ENCODE measurements at places on chromosomes 3 and 15.

- no peak for DNase-seq
Measured at GRCh38 chr15:73139744-73140553, 87.7 kb downstream of the NEO1 start.

GRCh38 chr3:105533960-105534359 is 167.3 kb downstream of the ALCAM start:
- no peak for DNase-seq

DNA sequence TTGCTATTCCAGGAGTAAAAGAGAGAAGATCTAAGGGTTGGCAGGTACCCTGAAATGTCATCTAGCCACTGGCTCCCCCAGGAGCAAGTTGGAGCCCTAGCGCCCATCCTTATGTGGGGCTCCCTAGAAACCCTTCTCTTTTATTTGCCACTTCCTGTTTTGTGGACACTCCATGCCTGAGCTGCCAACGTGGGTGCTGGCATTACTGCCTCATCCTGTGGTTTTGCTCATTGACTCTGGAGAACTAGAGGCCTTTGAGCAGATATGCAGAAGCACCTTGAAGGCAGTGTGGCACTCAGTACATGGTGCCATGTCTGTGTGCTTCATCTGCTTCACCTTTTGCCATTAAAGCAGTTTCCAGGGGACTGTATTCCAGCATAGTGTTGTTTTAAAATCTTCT is 8.1 kb downstream of the EDEM1 start:
- DNase-seq: no peak

DNA sequence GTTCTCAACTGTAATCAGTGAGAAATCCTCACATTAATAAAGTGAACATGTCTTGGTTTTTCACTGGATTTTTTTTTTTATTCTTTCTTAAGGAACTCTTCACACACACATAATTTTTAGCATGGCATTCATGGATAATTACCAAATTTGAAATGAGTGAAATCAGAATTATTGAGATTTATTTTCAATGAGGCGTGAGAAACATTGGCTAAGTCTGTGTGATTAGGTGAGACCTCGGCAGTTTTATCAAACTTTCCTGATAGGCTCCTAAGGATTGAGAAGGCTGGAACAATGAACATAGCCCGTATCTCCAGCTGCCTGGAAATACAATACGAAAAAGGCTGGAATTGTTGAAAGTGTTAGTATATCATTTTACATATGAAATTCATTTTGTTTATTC is 35.5 kb downstream of the MDFIC2 start:
- DNase-seq: no peak

DNA sequence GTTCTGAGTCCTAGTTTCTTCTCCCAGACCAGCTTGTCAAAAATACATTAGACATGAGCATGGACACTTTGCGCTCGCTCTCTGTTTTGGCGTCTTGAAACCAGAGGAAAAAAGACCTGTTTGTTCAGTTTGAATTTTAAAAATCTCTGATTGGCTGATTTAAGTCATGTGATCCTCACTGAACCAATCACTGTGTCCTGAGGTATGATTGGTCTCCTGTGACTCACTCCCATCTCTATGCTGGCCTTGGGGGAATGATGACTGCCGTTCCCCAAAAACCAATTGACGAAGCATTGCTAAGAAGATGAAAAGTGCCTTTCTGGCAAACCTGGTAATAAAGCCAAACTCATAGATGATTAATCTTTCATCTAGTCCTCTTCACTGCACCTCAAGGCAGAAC is 256.5 kb downstream of the IL5RA start:
- no peak for DNase-seq

DNA sequence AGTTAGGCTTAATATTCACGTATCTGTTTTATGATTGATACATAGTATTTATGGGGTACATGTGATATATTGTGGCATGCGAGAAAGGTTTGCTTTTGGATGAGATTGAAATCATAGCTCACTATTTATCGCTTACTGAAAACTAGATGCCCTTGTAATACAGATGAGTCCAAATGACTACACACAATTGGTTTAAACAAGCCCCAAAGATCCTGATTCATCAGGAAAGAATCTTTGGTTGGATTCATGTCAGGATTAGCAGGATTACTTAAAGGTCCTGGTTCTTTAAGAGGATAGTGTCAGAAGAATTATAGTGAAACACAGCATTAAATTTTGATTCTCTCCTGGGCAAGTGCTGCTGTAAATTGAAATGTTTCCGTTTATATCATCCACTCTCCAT is 18.6 kb upstream of the AADAC start:
- no peak for DNase-seq

DNA sequence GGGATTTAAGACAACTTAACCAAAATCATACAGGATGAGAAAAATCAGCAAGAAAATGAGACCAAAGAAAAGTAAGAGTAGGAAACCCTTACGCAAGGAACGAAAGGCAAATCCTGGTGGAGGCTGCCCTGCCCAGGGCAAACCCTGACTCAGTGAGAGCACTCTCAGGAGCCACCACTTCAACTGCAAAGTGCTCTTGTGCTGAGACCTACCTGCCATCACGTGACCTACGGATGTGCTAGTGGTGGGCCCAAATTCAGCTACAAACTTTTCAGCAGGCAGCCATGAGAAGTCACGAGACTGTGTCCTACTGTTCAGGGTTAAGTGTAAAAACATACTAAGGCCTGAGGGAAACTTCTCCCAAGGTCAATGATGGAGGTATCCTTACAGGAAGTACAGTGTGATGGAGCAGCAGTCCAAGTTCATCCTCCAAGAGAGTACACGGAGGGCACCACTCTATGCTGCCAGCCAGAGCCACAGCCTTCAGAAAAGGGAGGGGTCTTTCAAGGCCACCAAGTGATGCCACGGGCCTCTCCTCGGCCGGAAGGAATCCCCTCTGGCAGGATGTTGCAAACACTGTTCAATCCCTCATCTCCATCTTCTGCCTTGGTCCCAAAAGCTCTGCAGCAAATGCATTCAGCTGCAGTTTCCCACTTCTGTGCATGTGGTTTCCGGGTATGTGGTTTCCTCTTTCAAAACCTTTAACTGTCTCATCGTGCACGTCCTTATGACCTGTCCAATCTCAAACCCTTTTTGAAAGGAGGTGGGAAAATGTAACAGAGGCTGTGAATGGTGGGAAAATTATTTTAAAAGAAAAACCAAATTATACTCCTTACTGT is 9.5 kb downstream of the CHSY1 start:
- no peak for DNase-seq

- no peak for DNase-seq
Measured at GRCh38 chr3:71901645-71902044, 116.7 kb upstream of the PROK2 start.

DNA sequence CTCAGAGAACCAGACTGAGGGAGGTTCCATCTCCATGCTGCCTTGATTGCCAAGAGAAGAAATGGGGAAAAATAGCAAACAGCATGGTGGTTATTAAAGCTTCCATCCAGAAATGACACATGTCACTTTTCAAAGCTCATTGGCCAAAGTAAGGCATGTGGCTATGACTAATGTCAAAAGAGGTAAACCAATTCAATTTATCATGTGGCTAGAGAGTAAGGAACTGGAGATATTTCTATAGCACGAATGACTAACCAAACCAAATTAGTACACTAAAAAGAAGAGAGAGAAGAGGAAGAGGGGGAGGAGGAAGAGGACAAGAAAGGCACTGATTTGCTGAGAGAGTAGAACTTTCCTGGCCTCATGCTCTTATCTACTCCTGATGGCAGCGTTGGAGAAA is 115.2 kb upstream of the SLC6A11 start:
- DNase-seq: no peak

- DNase-seq: no peak
Measured at GRCh38 chr3:16460273-16460672, 53.2 kb downstream of the RFTN1 start.

- no peak for DNase-seq
Measured at GRCh38 chr15:100008258-100008657, 275.0 kb upstream of the LYSMD4 start.

DNA sequence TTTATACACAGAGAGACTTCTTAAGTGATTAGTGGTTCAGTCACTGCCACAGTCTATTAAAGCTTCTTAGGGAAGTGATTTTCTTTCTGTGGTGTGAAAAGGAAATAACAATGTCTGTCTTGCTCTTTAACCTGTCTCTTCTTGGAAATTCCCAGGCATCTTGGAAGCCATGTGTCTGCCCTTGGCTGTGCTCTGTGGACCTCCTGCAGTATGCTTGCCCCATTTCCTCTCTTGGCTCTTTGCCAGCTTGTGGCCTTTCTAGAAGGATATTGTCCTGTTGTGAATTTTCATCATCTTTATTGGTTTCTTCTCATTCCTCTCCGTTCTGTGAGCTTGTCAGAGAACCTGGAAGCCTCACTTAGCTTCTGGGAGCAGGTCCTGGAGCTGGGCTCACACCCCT is 338.4 kb upstream of the C2CD4B start:
- no peak for DNase-seq

- no peak for DNase-seq
Measured at GRCh38 chr3:193829781-193830180, 236.8 kb downstream of the OPA1 start.

DNA sequence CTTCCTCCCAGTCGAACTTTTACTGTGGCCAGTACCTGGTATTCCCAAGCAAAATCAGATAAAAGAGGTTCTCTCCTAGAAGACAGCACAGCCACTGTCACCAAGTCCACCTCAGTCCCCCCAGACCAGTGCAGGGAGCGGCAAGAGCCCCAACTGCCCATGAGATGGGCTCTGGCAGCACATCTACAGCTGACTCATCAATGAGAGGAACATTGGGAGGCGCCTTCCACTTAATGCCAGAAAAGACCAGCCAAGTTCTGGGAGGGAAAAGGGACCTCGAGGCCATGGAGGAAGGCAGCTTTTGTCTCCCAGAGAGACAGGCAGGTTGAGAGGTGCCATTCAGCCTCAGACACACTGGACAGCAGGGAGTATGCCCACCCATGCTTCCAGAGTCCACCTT is 28.2 kb downstream of the POC1A start:
- no peak for DNase-seq

GRCh38 chr3:17830788-17831187 is 88.4 kb upstream of the TBC1D5 start:
- DNase-seq: no peak

- DNase-seq: no peak
Measured at GRCh38 chr3:101817992-101818391, 31.3 kb upstream of the NFKBIZ start.

DNA sequence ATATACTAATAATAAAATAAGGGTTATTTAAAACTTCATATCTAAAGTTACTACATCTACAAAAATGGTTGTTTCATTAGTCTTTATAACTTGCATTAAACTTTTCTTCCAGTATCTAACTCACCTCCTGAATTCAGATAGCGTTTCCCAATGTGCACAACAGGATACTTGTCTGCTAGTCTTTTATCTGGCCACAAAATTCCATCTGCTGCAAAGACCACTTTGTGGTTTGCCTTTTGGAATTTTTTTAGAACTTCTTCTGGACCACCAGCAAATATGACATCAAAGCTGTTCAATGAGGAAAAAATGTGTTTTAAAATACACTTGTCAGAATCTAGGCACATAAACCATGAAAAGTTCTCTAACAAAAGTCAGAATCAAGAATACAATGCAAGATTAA is 50.8 kb downstream of the PLOD2 start:
- DNase-seq: no peak

DNA sequence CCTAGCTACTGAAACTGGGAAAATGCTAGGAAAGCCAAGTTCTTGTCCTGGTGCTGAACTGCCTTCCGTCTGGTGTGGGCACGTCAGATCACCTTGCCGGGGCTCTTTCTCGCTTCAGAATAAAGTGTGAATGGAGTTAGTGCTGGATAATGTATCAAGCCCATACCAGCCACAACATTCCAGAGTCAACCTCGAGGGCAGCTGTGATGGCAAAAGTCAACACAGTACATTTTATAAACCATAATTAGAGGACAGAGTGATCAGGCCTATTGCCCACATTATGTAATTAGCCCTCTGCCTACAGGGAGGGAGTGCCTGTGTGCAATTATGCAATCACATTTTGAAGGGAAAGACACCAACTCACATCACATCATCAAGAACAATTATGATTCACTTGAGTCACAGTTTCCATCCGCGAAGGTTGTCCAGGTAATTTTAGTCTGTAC is 165.2 kb downstream of the RORA start:
- DNase-seq: no peak

GRCh38 chr3:90055666-90056065 is 948.2 kb downstream of the EPHA3 start:
- no peak for DNase-seq

DNA sequence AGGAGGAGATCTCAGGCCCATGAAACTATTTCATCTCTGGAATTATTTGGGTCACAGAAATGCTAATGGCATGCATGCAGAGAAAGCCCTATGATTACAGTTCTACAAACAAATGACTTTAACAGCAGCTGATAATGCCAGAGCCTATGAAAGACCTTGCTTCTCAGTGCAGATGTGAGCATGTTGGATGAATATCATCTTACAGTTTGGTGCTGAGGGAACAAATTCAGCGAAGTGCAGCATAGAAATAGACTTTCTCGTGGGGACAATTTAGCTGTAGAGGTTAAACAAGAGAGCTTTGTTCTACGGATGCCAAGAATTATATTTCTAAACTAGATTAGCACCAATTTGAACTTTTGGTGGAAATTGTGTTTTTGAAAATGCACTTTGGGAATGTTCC is 27.7 kb downstream of the PTX3 start:
- no peak for DNase-seq

GRCh38 chr3:70006089-70006488 is 6.6 kb downstream of the SAMMSON start:
- no peak for DNase-seq

DNA sequence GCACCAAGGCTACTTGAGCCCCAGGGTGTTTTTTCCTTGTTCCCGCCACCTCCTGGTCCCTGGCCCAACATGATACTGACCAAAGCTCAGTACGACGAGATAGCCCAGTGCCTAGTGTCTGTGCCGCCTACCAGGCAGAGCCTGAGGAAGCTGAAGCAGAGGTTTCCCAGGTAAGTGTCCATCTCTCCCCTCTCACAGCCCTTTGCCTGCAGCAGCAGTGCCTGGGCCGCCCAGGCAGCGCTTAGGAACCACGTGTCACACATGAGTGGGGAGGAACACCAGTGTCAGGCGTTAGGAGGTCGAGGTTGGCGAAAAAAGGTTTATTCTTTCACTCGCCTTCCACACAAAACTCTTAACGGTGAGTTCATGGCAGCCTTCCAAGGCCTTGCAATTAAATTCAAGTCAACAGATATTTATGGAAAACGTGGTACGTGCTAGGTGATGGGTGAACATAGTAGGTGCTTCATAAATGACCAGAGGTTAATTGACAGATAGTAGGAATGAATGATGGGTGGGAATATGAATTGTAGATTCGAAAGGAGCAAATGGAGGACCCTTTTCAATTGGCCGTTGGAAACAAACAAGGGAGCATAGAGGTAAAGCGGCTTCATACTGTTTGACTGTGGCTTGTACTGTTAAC is 486 bp downstream of the CDIN1 start:
- peak; percentile 18 for DNase-seq

GRCh38 chr3:155138677-155139076 is 58.6 kb downstream of the MME start:
- no peak for DNase-seq

DNA sequence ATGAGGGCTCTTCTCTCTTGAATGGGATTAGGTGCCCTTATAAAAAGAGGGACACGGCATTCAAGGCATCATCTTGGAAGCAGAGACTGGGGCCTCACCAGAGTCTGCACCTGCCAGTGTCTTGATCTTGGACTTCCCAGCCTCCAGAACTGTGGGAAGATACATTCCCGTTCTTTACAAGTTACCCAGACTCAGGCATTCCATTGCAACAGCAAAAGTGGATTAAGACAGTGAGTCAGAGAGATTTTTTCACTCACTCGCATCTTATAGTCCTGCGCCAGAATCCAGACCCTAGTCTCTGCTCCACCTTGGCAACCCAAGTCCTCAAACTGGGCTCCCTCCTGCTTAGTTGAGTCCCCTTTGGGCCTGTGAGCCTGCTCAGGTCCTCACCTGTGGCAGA is 2.7 kb downstream of the LCTL start:
- no peak for DNase-seq

- no peak for DNase-seq
Measured at GRCh38 chr3:100006570-100007271, 107.6 kb downstream of the FILIP1L start.

Data from left ventricle myocardium inferior (tissue), 1 donor.